ENCODE measurements at places on chromosomes 16 and 17.

- no peak for DNase-seq
Measured at GRCh38 chr16:88843256-88843655, 13.5 kb downstream of the GALNS start.

DNA sequence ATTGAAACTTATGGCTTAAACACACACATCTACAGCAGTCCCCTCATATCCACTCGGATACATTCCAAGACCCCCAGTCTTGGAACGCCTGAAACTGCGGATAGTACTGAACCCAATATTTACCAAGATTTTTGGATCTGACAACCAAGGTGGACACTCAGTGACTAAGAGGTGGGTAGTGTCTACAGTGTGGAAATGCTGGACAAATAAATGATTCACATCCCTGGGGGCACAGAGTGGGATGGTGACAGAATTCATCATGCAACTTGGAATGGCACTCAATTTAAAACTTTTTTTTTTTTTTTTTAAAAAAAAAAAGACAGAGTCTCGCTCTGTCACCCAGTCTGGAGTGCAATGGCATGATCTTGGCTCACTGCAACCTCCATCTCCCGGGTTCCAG is 54.2 kb upstream of the TRAP1 start:
- DNase-seq = no peak

- no peak for DNase-seq
Measured at GRCh38 chr17:40313668-40314583, 4.9 kb downstream of the RARA start.

DNA sequence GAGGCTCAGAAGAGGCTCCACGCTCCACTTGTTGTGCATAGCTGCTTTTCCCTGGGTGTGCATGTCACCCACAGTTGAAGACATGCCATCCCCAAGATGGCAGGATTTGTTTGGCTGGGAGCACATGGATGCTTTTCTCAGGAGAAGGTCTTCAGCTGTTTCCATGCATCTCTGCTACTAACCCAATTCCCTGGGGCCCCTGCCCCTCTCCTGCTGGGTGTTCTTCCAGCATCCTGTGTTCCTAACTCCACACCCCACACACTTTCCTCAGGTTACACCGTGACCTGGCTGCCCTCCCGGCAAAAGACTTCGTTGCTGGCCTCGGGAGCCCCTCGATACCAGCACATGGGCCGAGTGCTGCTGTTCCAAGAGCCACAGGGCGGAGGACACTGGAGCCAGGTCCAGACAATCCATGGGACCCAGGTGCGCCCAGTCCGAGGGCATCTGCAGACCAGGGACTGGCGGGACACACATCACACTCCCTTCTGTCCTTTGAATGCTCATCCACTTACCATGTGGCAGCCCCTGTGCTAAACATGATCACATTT is 21.5 kb downstream of the ITGAL start:
- DNase-seq = no peak

DNA sequence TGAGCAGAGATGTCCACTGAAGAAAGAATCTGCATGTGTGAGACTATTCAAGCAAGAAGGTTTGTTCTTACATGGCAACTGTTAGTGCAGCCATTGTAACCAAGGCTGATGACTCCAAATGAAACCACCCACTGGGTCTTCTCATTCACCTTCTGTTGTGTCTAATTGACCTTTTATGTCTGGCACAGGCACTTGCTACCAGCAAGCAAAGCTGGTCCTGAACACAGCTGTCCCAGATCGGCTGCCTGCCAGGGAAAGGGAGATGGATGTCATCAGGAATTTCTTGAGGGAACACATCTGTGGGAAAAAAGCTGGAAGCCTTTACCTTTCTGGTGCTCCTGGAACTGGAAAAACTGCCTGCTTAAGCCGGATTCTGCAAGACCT is 3.6 kb downstream of the CDC6 start:
- no peak for DNase-seq

DNA sequence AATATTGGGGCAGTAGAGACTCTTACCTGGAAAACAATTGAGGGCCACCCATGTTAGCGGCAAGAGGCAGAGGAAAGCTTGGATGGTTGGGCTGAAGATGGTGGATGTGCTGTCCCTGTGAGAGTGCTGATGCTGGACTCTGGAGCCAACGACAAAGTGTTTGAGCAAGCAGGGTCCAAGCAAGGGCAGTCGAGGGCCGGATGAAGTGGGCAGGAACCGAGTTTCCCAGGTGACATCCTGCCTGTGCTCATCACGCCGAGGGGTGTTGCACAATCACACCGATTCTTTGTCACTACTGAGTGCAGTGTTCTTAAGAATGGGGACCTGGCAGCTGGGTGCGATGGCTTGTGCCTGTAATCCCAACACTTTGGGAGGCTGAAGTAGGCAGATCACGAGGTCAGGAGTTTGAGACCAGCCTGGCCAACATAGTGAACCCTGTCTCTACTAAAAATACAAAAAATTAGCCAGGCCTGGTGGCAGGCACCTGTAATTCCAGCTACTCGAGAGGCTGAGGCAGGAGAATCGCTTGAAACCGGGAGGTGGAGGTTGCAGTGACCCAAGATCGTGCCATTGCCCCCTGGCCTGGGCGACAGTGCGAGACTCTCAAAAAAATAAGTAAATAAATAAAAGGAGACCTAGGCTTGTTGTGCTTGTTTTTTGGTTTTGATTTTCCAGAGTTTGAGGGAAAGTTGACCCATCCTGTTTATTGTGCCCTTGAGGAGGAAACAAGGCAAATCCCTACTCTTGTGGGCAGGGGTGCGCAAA is 6.1 kb downstream of the PYCARD start:
- no peak for DNase-seq

DNA sequence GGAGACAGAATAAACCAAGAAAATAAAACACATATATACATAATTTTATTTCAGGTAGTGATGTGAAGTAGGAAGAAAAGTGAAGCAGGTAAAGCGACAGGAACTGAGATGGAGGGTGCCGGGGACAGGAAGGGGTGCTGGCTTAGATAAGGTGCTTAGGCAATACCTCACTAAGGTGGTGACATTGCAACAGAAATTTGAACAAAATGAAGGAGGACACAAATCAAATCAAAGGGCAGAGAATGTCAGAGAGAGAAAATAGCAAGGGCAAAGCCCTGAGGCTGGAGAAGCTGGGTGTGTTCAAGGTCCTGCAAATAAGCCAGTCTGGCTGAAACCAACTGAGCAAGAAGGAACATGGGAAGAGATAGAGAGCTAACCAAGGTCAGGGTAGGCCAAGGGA is 5.0 kb upstream of the CDYL2 start:
- DNase-seq = no peak

GRCh38 chr17:64781014-64781756 is 119.1 kb upstream of the SMURF2 start:
- no peak for DNase-seq

GRCh38 chr16:84730406-84731106 is 30.8 kb downstream of the USP10 start:
- DNase-seq = no peak

- no peak for DNase-seq
Measured at GRCh38 chr17:1004769-1005295, 7.9 kb downstream of the TIMM22 start.

Data from stimulated activated CD8-positive, alpha-beta memory T cell treated with anti-CD3 and anti-CD28 coated beads, Interleukin-7, amount 100 ng/mL, for 24 hours (primary cell).